ENCODE measurements at places on chromosomes 5 and 9. TPM values are rescaled to one million over a fixed set of nuclear protein-coding genes. Genes with fewer than 3 reads are reported as not detected.

Gene LCN15
- total RNA-seq: 0.41 TPM

- no peaks in the 10 kb centered on the region for H3K36me3 ChIP-seq
- no peak for DNase-seq
- no peak overlapping the region for H3K27ac ChIP-seq
These were observed 1.5 kb upstream of the SLC6A3 start for GRCh38 chr5:1446602-1447343.

DNA sequence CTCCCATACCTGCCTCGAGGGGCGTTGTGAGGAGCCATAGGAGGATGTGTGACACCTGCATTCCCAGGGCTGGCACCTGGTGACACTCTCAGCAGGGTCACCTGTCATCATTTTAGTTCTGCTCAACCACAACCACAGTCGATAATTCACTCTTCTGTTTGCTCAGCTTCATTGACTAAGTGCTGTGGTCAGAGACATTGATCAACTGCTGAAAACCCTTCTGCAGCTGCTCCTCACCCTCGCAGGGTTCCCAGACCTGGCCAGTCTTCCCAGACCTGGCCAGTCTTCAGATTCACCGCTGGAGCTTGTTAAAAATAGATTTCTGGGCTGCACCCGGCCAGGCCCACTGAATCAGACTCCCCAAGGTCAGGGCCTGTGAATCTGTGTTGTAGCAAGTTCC is 92.8 kb downstream of the MVB12B start:
- H3K36me3 ChIP-seq: peaks cover 16% of the 10 kb centered on the region
- H3K27ac ChIP-seq: peak overlapping the region; percentile 52
- H3K4me3 ChIP-seq: no peak overlapping the region
- H3K4me1 ChIP-seq: peaks cover 31% of the 10 kb centered on the region
- no peaks in the 10 kb centered on the region for H3K27me3 ChIP-seq

DNA sequence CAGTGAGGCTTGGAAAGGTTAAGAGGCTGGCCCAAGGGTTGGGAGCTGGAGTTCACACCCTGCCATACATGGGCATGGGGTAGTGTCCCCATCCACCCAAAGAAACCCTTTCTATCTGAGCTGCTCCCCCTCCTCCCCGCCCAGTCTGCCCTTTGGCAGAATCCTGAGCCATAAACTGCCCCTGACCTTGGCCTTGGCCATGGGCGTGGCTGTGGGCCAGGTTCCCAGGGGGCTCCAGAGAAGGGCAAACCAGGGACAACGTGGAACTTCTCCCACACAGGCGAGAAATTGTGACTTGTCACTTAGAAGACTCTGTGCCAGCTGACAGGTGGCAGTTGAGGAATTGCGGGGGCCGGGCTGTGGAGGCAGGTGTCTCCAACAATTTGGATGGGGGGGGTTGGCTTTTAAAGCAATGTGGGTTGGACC is 4.8 kb downstream of the FAM78A start:
- H3K27me3 ChIP-seq: no peaks in the 10 kb centered on the region
- H3K27ac ChIP-seq: peak overlapping the region; percentile 99
- DNase-seq: no peak
- H3K4me1 ChIP-seq: peaks cover 99% of the 10 kb centered on the region
- H3K4me3 ChIP-seq: peak overlapping the region; percentile 96

GRCh38 chr5:1420211-1421195 is 24.7 kb downstream of the SLC6A3 start:
- H3K4me1 ChIP-seq: no peaks in the 10 kb centered on the region
- H3K27ac ChIP-seq: no peak overlapping the region
- no peak overlapping the region for H3K4me3 ChIP-seq
- no peak for DNase-seq
- no peaks in the 10 kb centered on the region for H3K36me3 ChIP-seq
- H3K27me3 ChIP-seq: peaks cover 23% of the 10 kb centered on the region
